Dermis blood vessel endothelial cell (primary cell): ENCODE measurements at places on chromosomes 6 and 20.
A peak's percentile ranks its signal among the peaks of the same experiment; 100 is the strongest.

DNA sequence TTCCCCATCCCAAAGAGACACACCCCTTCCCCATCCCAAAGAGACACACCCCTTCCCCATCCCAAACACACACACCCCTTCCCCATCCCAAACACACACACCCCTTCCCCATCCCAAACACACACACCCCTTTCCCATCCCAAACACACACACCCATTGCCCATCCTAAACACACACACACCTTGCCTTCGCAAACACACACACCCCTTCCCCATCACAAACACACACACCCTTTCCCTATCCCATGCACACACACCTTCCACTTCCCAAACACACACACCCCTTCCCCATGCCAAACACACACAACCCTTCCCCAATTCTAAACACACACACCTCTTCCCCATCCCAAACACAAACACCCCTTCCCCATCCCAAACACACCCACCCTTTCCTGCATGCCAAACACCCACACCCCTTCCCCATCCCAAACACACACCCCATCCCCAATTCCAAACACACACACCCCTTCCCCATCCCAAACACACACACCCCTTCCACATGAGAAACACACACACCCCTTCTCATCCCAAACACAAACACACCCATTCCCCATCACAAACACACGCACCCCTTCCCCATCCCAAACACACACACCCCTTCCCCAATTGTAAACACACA is 315.3 kb downstream of the KIF16B start:
- DNase-seq = no peak

DNA sequence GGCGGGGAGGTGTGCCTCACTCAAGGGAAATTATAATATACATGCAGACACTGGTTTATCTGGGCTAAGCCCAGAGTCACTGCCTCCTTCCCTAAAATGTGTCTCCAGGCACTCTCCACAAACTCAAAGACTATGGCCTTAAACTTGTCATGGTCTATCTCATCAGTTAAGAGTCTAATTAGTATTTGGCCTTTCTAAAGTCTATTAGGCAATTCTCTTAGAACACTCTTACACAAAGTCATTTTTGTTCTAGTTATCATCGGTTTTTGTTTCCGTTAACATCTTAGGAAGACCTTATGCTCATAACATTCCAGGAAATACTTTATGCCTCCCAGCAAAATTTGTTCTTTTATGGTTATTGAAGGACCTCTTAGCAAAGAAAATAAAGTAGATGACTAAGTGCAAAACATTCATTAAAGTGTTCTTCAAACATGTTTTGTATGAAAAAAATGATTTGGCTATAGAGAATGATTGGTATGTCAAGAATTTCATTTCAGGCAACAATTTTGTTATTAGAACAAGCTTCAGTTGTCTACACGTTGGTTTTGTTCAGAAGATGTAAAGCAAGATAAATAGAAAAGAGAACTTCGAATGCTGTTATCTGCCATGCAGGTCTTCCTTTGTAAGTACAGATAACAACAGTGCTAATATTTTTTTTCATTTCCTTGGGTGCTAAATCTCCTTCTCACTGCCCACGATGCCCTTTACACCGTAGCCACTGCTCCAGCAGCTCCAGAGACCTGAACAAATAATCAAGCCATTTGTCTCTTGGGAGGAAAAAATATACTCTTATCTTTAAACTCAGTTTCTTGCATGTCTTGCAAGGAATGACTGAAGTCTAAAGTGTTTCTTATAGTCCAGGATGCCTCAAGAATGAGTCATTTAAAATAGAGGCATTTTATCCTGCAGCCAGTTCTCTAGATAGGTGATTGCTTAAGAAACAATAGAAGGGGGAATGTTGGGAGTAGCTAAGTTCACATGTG is 170.4 kb downstream of the HTR1B start:
- DNase-seq = peak; percentile 82

GRCh38 chr6:158626360-158627167 is 18.0 kb downstream of the DYNLT1 start:
- DNase-seq = no peak

DNA sequence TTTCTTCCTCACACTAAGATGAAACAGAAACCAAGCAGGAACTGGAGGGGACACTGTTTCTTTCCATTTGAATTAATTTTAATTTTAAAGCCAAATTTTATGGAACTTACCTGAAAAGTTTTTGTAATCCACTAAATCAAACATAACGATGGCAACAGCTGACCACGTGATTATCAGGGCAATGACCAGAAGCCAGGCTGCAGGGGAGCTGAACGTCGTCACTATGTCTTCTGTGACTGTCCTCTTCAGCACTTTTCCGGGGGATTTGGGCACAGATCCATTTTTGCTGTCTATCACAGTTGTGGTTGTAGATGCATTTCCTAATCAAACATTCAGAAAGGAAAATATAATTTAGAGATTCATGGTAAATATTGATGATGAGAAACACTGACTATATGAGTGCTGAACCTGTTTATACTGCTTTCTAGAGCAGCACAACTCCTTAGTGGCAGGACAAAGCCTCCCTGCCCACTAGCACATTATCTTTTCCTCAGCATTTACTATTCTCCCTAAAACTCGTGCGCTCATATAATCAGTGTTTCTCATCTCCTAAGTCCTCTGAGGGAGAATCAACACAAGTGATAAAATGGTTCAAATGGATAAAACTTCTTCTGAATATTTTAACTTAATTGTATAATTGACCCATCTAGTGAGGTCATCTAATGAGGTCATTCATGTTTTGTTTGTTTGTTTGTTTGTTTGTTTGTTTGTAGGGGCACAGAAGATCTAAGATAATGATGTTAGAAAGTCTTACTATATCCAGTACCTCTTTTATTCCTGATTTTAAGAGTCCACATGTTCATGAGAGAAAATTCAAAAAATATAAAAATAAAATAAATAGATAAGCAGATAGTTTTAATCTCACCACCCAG is 65.7 kb downstream of the TRDN start:
- DNase-seq = no peak

DNA sequence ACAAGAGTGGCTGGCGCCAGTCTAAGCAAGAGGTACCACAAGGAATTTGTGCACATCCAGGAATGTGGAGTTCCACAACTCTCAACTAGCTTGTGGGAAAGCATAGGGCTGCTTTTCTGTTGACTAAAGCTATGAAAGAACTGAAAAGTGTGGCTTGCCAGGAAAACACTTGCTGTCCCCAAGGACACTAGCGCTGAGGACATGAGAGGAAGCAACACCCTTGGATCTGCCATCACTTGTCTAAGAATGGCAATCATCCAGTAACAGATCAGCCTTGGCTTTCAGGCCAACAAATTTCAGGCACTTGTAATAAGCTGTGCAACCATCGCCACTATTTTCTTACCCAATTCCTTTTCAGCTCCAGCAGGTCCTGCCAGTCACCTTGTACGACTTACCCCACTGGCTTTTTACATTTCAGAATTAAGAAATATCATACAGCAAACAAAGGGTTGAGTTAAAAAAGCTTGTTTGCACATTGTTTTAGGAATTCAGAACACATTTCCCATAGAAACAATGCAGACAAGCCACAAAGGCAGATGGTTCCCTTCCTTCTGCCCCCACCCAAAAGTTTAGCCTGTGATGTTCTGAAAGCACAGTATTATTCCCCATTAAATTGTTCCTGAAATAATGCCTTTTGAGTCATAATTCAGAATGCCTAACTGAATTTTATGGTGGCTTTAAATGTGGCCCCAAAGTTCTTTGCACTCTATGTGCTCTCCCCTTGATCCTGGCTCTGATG is 57.9 kb upstream of the SSTR4 start:
- no peak for DNase-seq
